WTC11 (cell line): ENCODE measurements at places on chromosomes 3 and 15.
A peak's percentile ranks its signal among the peaks of the same experiment; 100 is the strongest.

DNA sequence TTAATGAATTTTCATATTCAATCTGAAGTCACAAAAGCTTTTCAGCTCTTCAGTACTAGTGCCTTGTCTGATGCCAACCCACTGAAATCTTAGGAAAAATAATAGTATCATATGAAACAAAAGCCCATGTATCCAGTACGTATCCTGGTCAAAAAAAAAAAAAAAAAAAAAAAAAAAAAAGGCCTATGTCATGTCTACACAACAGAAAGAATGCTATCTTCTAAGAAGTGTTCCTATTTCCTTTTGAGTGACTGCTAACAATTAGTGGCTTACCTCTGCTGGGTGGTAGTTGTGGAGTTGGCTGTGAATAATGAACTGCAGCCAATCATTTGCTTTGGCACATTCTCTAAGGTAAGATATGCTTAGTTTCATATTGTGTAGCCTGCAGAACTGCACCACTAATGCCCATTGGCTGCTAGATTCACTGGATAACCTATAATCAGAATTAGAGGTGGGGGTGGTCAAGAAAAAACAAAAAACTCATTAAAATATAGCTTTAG is 59.6 kb downstream of the EIF3J start:
- no peaks in the 10 kb centered on the region for H3K4me1 ChIP-seq
- no peak for DNase-seq
- peaks cover 33% of the 10 kb centered on the region for H3K36me3 ChIP-seq
- H3K27me3 ChIP-seq = no peaks in the 10 kb centered on the region

GRCh38 chr15:36970522-36970921 is 129.8 kb downstream of the MEIS2 start:
- H3K4me1 ChIP-seq = no peaks in the 10 kb centered on the region
- no peak overlapping the region for H3K27ac ChIP-seq
- H3K4me3 ChIP-seq = no peak overlapping the region
- H3K27me3 ChIP-seq = no peaks in the 10 kb centered on the region

DNA sequence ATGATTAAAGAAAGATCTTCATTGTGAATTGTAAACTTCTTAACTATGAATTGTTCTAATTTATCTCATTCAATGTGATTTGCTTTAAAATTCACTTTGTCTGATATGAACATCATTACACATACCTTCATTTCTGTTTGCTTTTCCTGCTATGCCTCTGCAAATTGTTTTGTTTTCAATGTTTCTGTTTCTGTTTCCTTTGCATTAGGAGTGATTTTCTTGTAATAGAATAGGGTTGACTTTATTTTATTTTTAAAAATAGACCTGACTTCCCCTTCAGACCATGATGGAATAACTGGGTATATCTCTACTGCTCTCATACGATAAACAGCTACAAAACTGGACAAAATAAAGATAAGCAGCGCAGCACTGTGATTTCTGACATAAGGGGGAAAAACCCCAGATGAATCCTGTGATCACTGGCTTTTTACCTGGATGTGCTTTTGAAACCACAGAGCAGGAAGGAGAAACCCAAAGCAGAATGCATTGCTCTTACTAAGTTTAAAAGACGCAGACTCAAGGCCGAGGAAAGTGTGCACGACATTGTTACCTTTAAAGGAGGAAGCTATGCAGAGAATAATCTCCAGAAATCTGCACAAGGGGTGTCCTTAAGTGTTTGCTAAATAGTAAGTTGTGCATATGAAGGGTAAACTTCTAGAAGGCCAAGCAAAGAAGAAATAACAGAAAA is 420.2 kb downstream of the TBC1D5 start:
- H3K4me3 ChIP-seq = no peak overlapping the region
- DNase-seq = no peak
- no peaks in the 10 kb centered on the region for H3K4me1 ChIP-seq
- H3K36me3 ChIP-seq = no peaks in the 10 kb centered on the region
- H3K27me3 ChIP-seq = no peaks in the 10 kb centered on the region

DNA sequence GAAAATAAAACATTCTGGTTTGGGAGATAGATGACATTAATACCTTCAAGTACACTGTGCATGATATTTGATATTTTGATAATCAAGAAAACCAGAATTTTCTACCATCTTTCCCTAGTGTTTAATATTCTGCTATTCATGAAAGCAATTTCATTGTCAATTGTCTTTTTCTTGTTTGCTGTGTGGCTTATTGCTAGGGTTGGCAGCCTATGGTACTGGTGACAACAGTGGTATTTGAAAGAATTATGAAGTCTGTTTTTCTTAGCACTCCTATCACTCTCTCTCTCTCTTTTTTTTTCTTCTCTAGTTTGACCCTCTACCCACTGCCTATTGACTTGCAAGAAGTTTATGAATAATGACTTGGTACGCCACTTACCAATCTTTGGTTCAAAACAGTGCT is 15.4 kb downstream of the RNF13 start:
- H3K27me3 ChIP-seq = no peaks in the 10 kb centered on the region
- no peak for DNase-seq
- no peak overlapping the region for H3K4me3 ChIP-seq
- H3K4me1 ChIP-seq = peaks cover 16% of the 10 kb centered on the region
- peaks cover 53% of the 10 kb centered on the region for H3K36me3 ChIP-seq
- no peak overlapping the region for H3K27ac ChIP-seq

DNA sequence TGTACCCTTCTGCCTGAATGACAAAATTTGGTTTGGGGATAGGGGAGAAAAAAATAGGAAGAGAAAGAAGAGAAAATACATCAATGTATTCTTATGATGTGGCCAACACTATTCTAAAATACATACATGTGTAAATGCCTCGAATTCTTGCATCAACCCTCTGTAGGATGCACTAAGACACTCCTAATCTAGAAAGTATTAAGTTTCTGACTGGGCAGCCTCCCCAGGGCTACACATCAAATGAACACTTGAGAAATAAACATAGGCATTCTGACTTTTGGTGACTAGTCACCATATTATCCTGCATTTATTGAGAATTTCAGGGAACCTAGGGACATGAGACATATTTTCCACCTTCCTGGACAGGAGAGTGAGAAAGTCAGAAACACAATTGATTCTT is 109.2 kb downstream of the CPNE4 start:
- H3K27ac ChIP-seq = no peak overlapping the region
- peaks cover 24% of the 10 kb centered on the region for H3K4me1 ChIP-seq
- no peak for DNase-seq
- H3K27me3 ChIP-seq = no peaks in the 10 kb centered on the region
- no peaks in the 10 kb centered on the region for H3K36me3 ChIP-seq
- H3K4me3 ChIP-seq = no peak overlapping the region

DNA sequence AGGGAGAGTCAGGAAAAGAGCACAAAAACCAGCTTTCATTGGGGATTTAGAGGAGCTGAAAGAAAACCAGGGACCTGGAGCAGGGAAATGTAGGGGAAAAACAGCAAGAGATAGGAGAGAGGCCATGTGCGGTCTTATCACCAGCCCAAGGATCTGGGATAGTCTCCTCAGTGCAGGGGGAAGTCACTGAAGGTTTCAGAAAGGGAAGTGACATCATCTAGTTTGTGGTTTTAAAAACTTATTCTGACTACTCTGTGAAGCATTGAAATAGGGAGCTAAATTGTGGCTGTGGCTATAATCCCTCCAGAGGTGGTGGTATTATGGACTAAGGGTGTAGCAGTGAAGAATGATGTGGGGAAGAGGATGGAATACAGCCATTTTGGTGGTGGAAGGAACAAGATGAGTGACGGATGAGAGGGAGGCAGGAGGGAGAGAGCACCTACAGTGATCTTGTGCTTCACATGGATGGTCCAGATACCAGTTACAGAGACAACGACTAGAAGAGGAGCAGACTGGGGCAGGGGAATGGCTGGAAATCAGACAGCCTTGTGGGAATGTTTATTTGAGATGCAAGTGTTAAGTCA is 72.7 kb downstream of the HMG20A start:
- no peak overlapping the region for H3K4me3 ChIP-seq
- H3K27me3 ChIP-seq = no peaks in the 10 kb centered on the region
- H3K4me1 ChIP-seq = peaks cover 66% of the 10 kb centered on the region
- H3K27ac ChIP-seq = peak overlapping the region; percentile 5; the same call in 1 of the 2 replicates

DNA sequence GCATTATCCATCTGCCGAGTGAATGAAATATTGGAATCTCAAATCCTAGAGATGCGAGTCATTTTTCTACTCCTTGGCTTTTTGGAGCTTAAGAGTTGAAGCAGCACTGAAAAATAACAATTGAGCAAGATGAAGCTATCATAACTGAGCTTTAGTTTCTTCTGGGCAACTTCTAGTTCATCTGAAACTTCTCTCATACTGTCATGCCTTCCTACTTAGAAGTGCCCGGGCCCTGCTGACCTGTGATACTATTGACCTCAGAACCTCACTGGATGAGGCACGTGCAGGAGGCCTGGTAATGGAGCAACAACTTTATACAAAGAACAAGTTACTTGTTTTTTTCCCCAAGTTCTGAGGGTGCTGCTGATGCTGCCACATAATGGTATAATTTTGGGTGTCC is 48.5 kb upstream of the P3H2 start:
- H3K4me3 ChIP-seq = no peak overlapping the region
- peaks cover 2% of the 10 kb centered on the region for H3K36me3 ChIP-seq
- no peaks in the 10 kb centered on the region for H3K27me3 ChIP-seq
- peaks cover 48% of the 10 kb centered on the region for H3K4me1 ChIP-seq

DNA sequence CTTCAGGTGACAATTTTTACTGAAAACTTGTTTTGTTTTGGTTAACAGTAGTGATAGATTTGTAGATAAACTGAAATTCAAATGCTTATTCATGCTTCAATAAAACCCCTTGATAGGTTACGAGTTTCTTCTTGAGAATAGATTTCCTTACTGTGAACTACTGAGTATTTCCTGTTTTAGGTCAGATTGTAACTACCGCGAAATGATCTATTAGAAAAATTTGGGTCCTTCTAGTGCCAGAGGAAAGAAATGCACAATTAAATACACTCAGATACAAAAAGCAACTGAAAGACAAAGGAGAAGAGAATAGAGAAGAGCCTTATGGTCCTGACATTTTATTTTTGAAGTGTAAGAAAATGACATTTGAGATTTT is 251.7 kb upstream of the TBL1XR1 start:
- no peak overlapping the region for H3K27ac ChIP-seq
- H3K36me3 ChIP-seq = no peaks in the 10 kb centered on the region
- peaks cover 6% of the 10 kb centered on the region; the same call in 1 of the 2 replicates for H3K4me1 ChIP-seq
- no peak for DNase-seq

DNA sequence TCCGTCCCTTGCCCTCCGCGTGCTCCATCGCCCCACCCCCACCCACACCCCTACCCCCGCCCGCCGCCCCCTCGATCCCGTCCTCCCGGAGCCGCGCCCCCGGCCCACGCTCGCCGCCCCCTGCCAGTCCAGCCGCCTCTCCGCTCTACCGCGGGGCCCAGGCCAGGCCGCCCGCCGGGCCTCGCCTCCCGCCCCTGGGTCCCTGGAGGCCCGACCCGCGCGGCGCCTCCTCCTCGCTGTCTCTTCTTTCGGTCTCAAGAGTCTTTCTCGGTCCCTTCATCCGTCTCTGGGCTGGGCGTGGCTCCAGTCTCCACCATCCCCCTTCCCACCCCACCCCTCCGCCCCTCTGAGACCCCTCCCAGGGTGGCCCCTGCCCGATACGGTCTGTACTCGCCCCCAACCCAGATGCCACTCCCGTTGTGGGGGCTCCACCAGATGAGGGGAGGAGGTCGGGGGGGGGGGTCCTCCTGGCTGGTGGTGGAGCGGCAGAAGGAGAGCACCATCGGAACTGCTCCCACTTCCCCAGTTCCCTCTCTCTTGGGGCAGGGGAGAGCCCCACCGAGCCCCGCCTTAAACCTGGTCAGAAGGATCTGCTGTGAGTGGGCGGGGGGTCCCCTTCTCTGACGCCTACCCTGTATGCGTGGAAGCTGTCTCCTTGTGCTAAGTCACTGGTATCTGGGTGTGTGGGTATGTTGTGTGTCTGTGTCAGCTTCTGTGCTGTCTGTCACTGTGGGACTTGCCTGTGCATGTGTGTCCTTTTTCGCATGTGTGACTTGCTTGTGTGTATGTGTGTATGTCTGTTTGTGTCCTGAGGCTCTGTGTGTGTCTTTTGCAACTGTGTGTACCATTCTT is 1.0 kb downstream of the PRKCD start:
- peak overlapping the region; percentile 50; the same call in 1 of the 2 replicates for H3K27ac ChIP-seq
- H3K4me3 ChIP-seq = peak overlapping the region; percentile 86
- peak; percentile 43 for DNase-seq
- peaks cover 18% of the 10 kb centered on the region for H3K27me3 ChIP-seq

DNA sequence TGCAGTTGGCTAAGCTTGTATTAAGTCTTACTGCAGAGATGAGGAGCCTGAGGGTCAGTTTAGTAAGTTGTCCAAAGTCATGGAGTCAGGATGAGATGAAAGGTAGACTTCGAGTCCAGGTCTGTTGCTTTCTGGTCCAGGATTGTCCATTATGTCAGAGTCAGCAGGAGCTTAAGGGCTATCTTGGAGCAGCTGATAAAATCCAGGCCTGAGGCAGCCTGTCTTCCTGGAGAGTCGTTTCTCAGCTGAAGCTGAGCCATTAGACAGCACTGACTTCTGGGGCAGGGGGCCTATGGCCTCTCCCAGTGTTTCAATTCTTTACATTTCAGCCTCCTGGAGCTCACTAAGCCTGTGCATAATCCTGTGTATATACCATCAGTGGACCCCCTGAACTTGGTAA is 219.5 kb upstream of the GAP43 start:
- no peaks in the 10 kb centered on the region for H3K27me3 ChIP-seq
- H3K36me3 ChIP-seq = no peaks in the 10 kb centered on the region
- no peak for DNase-seq
- H3K4me1 ChIP-seq = peaks cover 61% of the 10 kb centered on the region
- no peak overlapping the region for H3K4me3 ChIP-seq

GRCh38 chr15:99155961-99156443 is 51.1 kb downstream of the SYNM start:
- peaks cover 12% of the 10 kb centered on the region for H3K4me1 ChIP-seq
- no peak for DNase-seq
- H3K36me3 ChIP-seq = peaks cover 23% of the 10 kb centered on the region
- peak overlapping the region; percentile 29; the same call in 1 of the 2 replicates for H3K27ac ChIP-seq
- H3K27me3 ChIP-seq = no peaks in the 10 kb centered on the region

DNA sequence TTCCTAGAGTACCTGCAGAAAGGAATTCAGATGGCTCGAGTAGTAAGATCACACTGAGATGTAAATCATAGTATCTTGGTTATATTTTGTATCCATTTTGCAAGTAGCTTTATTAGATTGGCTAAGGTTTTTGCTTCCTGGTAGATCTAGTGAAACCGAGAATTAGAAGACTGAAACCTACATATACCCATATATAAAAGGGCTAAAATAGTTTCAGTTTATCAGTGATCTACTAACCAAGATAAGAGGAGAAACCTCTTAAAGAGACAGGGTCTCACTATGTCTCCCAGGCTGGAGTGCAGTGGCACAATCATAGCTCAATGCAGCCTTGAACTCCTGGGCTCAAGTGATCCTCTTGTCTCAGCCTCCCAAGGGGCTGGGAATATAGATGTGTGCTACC is 135.3 kb downstream of the PCCB start:
- no peak overlapping the region for H3K27ac ChIP-seq
- no peaks in the 10 kb centered on the region for H3K36me3 ChIP-seq
- no peaks in the 10 kb centered on the region for H3K27me3 ChIP-seq
- H3K4me3 ChIP-seq = no peak overlapping the region
- no peak for DNase-seq

GRCh38 chr3:53554559-53555067 is 60.2 kb downstream of the CACNA1D start:
- no peak overlapping the region for H3K27ac ChIP-seq
- DNase-seq = no peak
- no peak overlapping the region for H3K4me3 ChIP-seq
- H3K36me3 ChIP-seq = peaks cover 5% of the 10 kb centered on the region; the same call in 1 of the 2 replicates
- no peaks in the 10 kb centered on the region for H3K27me3 ChIP-seq
- peaks cover 10% of the 10 kb centered on the region for H3K4me1 ChIP-seq
